Retina (tissue), 1 donor: ENCODE measurements at places on chromosomes 16 and 17.

DNA sequence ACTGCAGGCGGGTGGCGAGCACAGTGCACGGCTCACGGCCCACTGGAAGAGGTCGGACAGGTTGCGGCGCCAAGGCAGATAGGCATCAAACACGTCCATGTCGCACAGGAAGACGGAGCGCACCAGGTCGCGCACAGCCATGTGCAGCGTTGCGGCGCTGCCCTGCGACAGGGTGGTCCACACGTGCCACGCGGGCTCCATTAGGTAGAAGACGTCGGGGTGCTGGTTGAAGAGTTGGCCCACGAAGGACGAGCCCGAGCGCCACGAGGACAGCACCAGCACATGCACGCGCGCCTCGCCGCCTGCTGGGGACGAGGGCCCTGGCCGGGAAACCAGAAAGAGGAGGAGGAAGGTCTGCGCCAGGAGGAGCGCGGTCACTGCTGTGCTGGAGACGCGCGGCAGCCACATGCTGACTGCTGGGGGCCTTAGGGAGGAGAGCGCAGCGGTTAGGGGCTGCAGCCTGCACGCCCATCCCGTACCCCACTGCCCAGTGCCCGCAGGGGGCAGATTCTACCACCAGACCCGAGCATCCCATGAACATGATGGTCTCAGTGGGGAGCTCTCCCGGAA is 15.0 kb upstream of the TMEM170A start:
- DNase-seq, result no peak

GRCh38 chr16:70611224-70611598 is 35.1 kb upstream of the IL34 start:
- no peak for DNase-seq

DNA sequence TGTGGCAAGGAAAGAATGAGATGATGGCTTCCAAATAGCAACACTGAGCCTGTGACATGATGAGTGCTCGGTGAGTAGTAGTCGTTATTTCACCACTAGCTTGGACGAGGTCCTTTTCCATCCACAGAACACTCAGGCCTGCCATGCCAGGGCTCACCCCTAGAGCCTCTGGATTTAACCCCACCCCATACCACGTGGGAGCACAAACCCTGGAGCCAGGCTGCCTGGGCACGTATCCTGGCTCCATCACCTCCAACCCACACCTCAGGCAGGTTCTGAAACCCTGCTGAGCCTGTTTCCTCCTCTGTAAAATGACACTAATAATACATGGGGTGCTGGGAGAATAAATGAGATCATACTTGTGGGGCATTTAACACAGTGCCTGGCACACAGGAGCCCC is 192.4 kb downstream of the KATNIP start:
- DNase-seq, result no peak

DNA sequence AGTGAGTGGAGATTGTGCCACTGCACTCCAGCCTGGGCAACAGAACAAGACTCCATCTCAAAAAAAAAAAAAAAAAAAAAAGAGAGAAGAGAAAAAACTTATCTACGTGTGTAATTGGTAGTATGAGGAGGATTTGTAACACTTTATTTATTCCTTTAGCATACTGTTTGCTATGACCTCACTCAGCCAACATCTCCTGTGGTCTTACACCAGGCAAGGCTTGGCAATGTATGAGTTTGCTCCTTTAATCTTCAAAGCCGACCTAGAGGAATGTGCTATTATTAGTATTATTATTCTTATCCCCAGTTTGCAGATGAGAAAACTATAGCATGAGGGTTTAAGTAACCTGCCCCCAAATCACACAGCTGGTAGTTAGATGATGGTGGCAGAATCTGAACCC is 35.8 kb upstream of the HAPSTR1 start:
- DNase-seq, result no peak

GRCh38 chr16:21611556-21612384 is 12.4 kb downstream of the METTL9 start:
- no peak for DNase-seq

GRCh38 chr17:74568106-74568873 is 981 bp upstream of the CD300H start:
- no peak for DNase-seq

DNA sequence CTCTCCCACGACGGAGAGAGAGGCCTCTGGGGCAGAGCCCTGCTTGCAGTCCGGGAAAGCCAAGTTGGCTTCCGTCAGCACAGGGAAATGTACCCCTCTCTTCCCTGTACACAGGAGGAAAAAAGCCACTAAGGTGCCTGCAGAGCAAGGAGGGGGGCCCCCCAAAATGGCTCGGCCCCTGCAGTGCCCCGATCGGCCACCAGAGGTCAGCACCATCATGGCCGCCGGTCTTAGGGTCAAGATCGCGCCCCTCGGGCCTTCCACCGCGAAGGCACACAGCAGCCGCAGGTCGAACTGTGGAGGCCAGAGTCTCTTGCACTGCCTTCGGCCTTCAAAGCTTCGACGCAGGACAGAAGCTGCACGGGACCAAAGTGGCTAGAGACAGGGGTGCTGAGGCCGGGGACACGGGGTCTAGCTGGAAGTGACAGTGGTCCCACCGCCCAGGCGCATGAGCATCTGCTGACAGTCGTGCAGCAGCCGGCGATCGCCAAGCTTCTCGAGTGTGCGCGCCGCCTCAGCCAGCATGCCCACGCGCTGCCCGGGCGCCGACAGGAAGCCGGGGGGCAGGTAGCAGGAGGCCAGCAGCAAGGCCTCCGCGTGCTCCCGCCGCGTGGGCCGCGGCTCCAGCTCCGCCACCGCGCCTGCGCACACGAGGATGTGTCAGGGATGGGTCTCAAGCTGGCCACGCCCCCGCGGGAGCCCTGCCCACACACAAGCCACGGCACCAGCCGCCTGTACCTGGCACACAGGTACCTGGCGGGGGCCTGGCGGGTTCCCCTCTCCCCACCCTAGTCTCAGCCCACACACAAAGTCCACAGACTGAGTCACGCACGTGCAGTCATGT is 24.4 kb downstream of the SREBF1 start:
- DNase-seq, result peak; percentile 95

- DNase-seq, result no peak
These were observed 90.3 kb downstream of the ZFHX3 start for GRCh38 chr16:72957303-72958277.

GRCh38 chr16:11681976-11682654 is 13.9 kb downstream of the SNN start:
- no peak for DNase-seq

DNA sequence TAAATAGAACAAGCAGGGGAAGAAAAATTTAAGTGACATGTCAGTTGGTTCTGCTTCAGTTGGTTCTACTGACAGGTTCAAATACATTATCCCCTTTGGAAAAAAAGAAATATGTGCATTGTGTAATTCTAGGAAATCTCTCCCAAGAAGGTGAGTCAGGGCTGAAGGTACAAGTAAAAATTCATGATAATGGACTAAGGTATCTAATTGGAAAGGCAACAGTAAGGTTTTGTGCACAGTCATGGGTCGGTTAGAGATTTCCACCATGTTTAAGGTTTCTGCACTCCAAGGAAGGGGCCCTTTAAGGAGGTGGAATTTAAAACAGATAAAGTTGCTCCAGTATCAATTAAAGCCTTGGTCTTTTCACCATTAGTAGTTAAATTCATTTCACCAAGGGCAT is 17.9 kb upstream of the B4GALNT2 start:
- DNase-seq, result no peak

GRCh38 chr17:50161911-50162288 is 3.9 kb upstream of the SGCA start:
- DNase-seq, result no peak

DNA sequence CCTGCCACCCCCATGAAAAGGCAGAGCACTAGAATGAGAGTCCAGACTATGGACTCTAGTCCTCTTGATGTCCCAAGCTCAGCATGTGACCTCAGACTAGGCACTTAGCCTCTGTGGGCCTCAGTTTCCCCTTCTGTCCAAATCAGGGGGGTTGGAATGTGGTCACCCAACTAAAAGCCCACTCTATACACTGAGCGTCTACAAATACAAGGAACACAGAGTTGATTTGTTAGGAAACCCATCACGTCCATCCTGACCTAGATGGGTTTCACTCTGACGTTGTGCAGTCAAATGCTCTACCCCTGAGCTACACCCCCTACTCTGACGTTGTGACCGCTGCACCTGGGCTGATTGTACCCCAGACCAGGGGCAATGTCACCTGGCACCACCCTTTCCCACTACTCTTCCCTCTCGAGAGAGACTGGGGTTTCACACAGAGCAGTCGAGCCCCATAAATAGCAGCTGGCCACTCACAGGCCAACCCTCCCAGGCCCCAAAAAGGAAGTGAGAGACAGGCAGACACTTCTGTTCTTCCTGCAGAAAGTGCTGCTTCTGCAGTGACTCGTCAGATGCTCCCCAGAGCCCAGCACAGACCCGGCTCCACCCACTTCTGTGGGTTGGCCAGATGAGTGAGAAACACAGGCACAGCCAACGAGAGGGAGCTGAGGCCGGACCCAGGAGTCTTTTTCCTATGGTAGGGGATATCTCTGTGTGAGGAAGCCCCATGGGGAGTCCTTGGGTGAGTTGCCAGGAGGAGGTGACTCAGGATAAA is 16.1 kb upstream of the TNFRSF13B start:
- DNase-seq, result no peak

DNA sequence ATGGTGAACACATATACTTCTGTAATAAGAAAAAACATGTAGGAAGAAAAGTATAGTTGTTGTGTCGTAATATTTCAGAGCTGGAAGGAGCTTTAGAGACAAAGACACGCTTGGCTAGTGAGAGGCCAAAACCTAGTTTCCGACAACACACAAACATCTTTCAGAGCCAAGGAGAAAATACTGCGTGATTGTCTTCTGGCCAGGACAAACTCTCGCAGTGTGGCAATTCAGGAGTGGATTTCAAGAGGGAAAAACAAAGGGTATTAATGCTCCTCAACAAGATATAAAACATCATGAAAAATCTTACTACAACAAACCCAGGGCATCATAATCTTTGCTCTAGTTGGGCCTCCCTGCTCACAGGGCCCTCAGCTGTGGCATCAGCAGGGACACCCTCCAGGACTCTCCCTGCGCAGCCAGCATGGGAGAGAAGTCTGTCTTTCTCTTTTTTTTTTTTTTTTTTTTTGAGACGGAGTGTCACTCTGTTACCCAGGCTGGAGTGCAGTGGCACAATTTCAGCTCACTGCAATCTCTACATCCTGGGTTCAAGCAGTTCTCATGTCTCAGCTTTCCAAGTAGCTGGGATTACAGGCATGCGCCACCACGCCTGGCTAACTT is 66.4 kb downstream of the CYB5B start:
- DNase-seq, result no peak

- no peak for DNase-seq
These were observed 6.7 kb downstream of the CEP295NL start for GRCh38 chr17:78896091-78896833.
